MV-4-11 (cell line): ENCODE measurements at places on chromosomes 3 and 15.

GRCh38 chr3:72629191-72629631 is 219.0 kb downstream of the SHQ1 start:
- DNase-seq, result peak; percentile 95

DNA sequence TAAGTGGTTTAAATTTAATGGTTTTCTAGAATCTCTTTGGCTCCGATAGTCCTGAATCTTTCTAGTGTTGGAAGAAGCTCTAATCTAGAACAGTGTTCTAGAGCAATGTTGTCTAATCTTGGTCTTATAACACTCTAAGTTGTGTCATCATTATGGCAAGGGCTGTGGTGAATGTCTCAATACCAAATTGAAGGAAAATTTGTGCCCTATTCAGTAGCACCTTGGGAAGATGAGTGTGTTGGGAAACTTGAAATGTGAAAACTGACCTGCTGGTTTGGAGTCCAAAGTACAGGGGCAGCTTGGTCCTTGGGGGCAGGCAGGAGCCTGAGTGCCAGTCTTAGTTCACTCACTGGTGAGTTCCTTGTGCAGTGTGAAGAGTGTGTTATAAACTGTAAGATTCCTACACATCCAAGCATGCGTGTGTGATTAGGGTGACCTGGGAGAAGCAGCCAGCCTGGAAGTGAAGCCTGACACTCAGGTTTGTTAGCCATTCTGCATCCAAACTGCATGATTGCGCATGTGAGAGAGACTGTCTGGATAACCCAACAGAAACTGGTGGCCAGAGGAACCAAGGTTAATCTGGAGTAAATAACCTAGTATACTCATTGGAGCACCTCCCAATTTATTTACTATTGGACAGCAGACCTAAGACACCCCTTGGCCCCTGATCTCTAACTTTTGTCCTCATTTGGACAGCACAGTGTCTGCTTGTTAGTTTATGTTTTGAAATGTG is 14.6 kb downstream of the ZNF592 start:
- no peak for DNase-seq

- no peak for DNase-seq
Observed at GRCh38 chr15:85679231-85679630, 115.5 kb downstream of the KLHL25 start.

DNA sequence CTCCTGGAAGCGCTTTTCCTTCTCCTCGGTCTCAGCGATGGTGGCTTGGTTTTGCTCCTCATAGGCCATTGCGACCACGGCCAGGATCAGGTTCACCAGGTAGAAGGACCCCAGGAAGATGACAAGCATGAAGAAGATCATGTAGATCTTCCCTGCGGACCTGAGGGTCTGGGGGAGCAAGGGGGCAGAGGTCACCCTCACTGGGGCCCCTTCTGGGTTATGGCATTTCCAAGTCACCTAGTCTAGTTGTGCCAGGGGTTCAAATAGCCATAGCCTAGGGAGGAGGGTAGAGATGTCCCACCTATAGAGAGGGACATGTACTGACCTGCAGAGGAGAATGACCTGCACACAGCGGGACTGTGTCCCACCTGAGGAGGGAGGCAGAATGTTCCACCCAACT is 43.5 kb downstream of the SCN5A start:
- no peak for DNase-seq

- no peak for DNase-seq
Observed at GRCh38 chr3:134357914-134358811, 16.1 kb downstream of the AMOTL2 start.

GRCh38 chr3:59754456-59755129 is 704.8 kb upstream of the CFAP20DC start:
- DNase-seq, result no peak

GRCh38 chr15:96544162-96544756 is 213.8 kb downstream of the NR2F2 start:
- no peak for DNase-seq

DNA sequence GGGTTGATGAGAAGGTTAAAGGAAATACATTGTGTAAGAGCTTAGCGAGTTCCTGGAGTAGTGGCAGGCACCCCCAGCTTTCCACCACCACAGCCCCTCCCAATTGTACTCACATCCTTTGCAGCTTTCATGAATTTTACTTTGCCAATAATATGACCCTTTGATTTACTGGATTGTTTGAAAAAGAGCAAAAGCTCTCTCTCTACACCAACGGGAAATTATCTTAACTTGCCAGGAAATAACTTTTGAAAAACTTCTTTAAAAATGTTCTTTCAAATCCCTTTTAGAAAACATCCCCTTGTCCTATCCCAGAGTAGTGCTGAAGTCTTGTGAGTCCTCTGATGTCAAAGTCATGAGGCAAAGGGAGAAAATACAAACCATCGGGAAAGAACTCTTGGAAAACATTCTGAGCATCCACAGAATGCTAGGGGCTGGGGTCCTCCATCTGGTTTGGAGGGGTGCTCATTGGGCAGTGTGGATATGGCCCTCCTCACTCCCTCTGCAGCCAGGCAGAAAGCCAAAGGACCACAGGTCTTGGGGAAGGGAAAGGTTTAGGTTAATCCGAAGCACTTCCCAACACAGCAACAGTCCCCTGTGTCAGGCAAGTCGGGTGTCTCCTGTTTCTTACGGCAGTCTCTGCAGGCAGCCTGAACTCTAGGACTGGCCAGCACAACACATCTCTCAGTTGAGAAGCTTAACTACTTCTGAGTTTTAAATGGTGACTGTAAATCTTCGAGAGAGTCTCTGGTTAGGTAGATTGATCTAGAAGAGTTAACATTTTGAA is 36.5 kb downstream of the BOC start:
- DNase-seq, result peak; percentile 8

DNA sequence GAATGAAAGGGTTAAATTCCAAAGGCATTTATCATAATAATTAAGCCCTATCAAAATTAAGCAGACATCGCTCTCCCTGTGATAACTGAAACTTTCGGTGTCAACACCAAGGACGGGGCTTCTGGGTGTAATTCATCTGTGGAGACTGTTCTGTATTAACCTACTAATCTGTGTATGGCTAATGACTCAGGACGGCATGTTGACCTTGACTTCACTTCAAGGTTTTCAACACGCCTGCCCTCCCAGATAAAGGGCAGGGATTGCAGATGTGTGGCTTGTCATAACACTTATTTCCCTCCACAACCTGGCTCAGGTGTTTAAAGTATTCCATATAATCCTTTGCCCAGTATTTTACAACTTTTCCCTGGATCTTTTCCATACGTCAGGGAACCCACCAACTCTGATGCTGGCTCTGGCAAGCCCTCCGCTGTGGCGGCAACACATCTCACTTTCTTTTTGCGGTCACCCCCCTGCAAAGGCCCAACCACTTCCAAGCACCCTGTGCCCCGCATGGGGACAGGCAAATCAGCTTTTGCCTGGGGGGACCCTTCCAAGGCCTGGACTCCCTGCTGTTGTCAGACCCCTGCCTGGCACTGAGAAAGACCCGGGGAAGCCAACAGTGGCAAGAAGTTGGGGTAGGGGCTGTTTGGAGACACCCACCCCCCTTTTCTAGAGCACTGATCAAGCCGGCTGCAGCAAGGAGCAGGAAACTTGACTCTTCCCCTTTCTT is 93.2 kb upstream of the MEF2A start:
- DNase-seq, result no peak

DNA sequence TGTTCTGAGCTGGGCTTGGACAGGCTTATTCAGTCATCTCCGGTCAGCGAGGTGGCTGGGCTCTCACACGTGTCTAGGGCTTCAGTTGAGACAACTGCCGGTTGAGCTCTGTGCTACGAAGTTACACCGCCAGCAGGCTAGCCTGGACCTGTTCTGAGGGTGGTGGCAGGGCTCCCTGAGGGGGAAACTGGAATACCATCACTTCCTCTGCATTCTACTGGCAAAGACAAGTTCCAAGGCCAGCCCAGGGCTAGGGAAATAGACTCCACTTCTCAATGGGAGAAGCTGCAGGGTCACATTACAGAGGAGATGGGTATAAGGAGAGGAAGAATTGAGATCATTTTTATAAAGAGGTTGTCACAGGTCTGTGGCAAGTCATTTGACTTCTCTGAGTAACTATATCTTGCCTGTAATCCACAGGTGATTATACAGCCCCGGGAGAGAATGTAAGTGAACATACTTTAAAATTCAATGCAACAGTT is 106.8 kb upstream of the IL12A start:
- DNase-seq, result peak; percentile 23

- no peak for DNase-seq
Observed at GRCh38 chr3:46921871-46922271, 44.4 kb downstream of the PTH1R start.

GRCh38 chr3:33001889-33002288 is 50.4 kb downstream of the CCR4 start:
- peak; percentile 15 for DNase-seq

DNA sequence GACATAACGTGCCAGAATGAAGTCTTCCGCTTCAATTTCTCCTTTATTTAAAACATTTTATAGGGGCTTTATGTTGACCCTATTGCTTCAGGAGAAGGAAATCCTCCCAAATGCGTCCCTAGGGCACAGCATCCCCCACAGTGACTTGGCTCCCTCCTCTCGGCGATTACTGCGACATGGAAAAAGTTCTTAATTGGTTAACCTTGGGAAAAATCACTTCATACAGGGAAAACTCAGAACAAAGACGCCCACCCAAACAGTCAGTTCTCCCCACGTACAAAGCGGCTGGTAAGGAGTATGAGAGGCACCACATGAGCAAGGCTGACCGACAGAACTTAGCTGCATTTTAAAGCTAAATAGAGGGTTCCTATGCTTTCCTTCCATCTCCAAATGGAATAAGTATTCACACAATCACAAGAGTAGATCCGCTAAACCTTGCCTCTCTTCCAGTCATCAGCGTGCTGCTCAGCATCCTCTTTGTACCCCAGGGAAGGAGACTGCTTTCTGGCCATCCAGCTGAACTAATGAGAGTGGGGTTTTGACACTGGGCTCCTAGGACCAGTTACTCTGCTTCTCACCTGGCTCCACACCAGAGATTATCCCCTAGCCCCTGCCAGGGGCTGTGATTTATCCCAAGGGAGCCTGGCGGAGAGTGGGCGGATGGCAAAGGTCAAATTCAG is 415.3 kb upstream of the WNT5A start:
- DNase-seq, result no peak

DNA sequence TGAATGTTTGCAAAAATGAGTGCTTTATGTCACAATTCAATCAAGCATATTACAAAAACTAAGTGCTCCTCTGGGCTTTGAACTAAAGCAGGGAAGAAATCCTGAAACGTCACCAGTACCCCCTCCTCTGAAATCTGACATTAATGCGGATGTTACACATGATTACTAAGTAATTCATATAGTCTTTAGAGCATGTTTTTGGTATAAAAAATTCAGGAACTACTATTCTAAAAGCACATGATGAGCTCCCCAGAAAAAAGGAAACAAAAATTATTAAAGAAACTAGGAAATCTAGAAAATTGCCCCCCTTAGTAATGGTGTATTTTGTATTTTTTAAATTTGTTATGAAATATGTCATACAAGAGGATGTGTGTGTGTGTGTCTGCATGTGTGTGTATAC is 87.7 kb downstream of the MYO5A start:
- DNase-seq, result no peak

DNA sequence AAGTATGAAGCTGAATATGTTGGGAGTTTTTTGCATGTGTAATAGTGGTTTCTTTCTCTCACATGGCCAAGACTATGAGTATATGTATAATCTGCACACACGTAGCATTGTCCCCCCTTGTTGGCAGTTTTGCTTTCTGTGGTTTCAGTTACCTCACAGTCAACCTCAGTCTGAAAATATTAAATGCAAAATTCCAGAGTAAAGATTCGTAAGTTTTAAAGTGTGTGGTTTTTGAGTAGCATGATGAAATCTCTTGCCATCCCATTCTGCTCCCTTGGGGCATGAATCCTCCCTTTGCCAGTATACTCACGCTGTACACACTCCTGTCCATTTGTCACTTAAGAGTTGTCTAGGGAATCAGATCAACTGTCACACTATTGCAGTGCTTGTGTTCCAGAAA is 742.0 kb upstream of the CCDC54 start:
- peak; percentile 40 for DNase-seq

- DNase-seq, result no peak
Observed at GRCh38 chr15:83305704-83306291, 21.3 kb upstream of the BNC1 start.

DNA sequence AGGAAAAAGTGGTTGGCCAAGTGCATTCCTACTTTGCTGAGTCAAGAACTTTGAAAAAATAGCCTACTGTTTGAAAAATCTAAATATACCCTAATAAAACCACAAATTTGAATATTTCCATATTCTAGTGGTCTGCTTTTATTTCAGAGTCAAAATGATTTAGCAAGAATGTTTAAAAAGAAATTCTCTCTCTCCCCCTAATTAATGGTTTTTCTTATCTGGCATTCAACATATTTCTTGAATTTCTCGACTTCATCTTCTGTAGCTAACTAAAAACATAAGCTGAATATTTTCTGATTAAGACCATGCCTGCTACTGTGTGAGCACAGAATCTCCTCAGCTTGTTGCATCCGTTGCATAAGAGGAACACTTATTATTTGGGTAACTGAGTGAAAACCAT is 563.5 kb upstream of the TBL1XR1 start:
- no peak for DNase-seq

DNA sequence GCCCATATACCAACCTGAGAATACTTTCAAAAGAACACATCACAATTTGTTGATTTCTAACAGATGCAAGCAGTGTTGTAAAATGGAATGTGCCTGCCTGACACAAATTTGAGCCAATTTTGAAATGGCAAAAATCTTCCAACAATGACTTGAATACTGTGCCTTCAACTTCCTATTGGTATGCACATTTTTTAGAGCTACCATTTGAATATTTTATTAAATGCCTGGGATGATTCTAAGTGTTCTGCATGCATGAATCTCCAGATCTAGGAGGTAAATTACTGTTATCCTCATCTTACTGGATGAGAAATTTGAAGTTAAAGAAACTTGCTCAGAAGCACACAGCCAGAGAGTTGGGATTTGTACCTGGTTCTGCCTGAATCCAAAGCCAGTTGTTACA is 282.8 kb upstream of the LRRN1 start:
- DNase-seq, result no peak

DNA sequence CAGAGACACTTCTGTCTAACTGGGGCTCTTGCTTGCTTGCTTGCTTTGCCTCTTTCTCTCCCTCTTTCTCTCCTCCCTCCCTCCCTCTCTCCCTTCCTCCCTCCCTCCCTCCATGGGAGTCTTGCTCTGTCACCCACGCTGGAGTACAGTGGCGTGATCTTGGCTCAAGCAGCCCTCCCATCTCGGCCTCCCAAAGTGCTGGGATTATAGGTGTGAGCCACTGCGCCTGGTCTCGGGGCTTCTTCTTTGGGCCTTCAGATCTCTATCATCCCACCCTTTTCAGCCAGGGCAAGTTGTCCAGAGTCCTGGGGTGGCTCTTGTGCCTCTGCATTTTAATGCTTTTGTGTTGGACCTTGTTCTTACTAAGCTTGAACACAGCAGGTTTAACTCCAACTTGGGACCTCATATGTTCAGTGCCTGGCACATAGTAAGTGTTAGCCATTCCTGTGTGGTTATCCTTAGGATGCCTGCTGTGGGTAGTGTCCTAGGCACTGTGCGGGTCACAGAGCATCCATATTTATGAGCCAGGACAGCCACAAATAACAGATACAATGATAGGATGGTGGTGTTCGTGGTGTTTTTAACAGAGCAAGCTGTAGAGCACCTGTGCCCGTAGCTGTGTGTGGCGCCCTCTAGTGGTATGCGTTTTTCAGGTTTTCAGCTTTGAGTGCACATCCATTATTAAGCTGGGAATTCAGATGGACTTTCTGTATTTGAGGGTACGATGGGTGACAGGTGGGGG is 75.1 kb downstream of the CCK start:
- peak; percentile 15 for DNase-seq
